ENCODE measurements at places on chromosomes 11 and 22. TPM values are rescaled to one million over a fixed set of nuclear protein-coding genes. Genes with fewer than 3 reads are reported as not detected.

Gene PLEKHB1
- 70.1 TPM for polyA plus RNA-seq

Gene HINFP
- 14.6 TPM for polyA plus RNA-seq

Gene WBP2NL
- 0.70 TPM for polyA plus RNA-seq

- no peak for DNase-seq
Observed at GRCh38 chr22:38774496-38775166, 18.8 kb upstream of the SUN2 start.

GRCh38 chr11:113690619-113691569 is 15.2 kb downstream of the TMPRSS5 start:
- no peak for DNase-seq

- DNase-seq: no peak
Observed at GRCh38 chr22:47086596-47087248, 324.3 kb downstream of the TBC1D22A start.

GRCh38 chr11:763073-763463 is 14.2 kb downstream of the GATD1 start:
- DNase-seq: no peak

GRCh38 chr11:96969251-96969650 is 579.4 kb downstream of the JRKL start:
- no peak for DNase-seq

GRCh38 chr11:85756401-85757200 is 54.3 kb downstream of the SYTL2 start:
- peak; percentile 75 for DNase-seq
